ENCODE measurements at places on chromosomes 5 and 9.

DNA sequence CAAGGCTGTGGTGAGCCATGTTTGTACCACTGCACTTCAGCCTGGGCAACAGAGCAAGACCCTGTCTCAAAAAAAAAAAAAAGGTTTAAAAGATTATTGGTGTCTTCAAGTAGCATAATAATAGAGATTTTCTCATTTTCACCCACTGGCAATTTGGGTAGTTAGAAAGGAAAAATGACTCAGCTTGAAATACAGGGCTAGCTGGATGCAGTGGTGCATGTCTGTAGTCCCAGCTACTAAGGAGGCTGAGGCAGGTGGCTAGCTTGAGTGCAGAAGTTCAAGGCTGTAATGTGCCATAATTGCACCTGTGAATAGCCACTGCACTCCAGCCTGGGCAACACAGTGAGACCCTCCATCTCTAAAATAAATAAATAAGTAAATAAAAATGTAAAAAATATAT is 111.1 kb downstream of the ARRDC3 start:
- DNase-seq = no peak

- no peak for DNase-seq
Measured at GRCh38 chr9:83238871-83239640, 176.1 kb upstream of the RASEF start.

- no peak for DNase-seq
Measured at GRCh38 chr5:157167214-157167621, 1.2 kb upstream of the GARIN3 start.

DNA sequence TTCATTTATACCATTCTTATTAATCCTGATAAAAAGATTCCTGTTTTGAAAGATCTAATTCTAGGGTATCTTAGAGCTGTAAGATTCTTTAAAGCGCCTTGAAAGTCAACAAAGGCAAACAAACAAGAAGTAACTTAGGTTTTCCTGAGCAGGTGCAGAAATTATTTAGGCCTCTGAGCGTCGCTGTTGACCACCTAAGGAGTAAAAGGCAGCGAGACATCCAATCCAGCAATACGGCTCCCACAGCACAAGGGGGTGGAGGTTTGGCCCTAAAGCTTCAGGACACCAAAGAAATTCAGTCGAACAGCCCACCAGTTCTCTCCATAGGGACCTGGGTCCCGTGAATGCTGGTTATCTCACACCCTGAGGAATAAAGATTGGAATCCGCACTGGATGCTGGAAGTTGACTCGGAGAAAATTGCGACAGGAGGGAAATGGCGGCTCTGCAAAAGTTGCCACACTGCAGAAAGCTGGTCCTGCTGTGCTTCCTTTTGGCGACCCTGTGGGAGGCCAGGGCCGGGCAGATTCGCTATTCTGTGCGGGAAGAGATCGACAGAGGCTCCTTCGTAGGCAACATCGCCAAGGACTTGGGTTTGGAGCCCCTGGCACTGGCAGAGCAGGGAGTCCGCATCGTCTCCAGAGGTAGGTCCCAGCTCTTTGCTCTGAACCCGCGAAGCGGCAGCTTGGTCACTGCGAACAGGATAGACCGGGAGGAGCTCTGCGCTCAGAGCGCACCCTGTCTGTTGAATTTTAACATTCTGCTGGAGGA is at the start of gene PCDHGA2:
PCDHGA2 (plus strand) TSS at position 223 of the 769 bp plus-strand sequence.
- DNase-seq = no peak

GRCh38 chr5:109682383-109682782 is 7.3 kb upstream of the MAN2A1 start:
- DNase-seq = no peak

DNA sequence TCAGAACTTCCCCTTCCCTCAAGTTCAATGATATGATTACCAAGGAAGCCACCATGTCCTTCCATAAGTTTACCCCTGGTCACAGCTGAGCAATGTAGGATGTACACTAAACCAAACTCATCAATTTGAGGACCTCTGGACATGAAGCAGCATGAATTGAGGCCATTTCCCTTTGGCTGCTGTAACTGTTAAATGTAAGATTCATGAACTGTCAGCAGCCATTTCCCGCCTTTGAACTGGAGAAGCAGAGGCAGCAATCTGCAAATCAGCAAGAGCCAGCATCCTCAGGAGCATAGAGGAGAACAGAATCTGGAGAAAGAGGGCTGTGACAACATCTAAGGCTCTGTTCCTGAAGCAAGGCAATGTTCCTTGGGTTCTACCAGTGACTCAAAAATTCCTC is 104.3 kb upstream of the PTGER4 start:
- no peak for DNase-seq

GRCh38 chr9:21551401-21551800 is 69.3 kb upstream of the IFNE start:
- no peak for DNase-seq

- DNase-seq = no peak
Measured at GRCh38 chr9:131984564-131984963, 95.1 kb downstream of the MED27 start.

DNA sequence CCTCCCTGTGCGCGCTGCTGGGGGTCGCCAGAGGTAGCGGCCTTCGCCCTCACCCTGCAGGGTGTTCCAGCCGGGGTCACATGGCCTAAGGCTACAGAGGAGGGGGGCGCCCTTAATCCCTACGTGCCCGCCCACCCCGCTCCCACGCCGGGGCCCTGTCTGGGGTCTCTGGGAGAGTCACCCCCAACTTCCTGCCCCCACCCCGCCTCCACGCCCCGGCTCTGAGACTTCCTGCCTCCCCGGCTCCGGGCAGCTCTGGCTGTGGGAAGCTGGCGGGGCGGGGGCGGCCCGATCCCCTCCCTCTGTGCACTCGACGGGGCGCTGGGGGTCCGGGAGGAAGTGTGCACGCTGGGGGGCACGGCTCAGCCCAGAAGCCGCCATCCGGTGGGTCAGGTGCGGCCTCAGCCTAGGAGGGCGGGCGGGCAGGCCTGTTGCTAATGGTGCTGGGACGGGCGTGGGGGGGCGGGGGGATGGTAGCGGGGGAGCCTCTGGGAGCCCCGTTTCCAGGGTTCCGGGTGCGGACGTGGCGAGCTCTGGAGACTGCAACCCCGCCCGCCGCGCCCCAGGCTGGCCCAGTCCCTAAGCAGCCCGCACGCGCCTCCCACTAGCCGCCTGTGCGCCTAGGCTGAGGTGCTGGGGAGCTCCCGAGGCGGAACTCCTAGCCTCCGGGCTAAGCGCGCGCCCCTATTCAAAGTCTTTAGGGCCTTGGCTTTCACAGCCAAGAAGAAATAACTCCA is 61.6 kb downstream of the CXXC5 start:
- no peak for DNase-seq

- peak; percentile 71 for DNase-seq
Measured at GRCh38 chr5:81233080-81233634, at the start of gene CKMT2. Gene CKMT2 (plus strand): TSS chr5:81233322. CDS start chr5:81251133, 17,811 bp downstream.

GRCh38 chr5:170338291-170338690 is 40.7 kb upstream of the LCP2 start:
- no peak for DNase-seq

- DNase-seq = no peak
Measured at GRCh38 chr5:172874647-172875504, 40.8 kb downstream of the ERGIC1 start.

GRCh38 chr5:127358284-127358683 is 67.7 kb downstream of the MEGF10 start:
- no peak for DNase-seq

- no peak for DNase-seq
Measured at GRCh38 chr5:173494446-173494845, 122.0 kb downstream of the BOD1 start.

DNA sequence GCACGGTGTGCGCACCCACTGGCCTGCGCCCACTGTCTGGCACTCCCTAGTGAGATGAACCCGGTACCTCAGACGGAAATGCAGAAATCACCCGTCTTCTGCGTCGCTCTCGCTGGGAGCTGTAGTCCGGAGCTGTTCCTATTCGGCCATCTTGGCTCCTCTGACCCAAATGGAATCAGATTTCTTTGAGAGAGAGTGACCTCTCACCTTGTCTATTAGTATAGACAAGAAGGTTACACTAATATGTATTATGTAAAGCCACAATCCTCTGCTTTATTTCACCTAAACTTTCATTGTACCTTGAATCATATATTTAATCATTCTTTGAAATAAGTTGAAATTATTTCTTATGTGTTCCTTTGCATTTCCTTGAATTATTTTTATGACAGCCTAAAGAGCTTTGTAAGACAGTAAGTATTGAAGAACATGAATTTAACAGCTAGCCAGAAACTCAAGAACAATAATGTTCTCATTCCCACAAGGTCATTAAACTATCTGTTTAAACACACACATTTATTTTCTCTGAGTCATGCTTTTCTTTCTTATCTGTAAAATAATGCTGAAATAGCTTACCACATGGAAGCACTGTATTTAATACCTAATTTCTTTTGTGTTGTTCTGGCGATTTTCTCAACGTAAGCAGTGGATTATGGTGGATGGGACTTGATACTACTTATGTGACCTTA is 91.8 kb upstream of the DMRTA1 start:
- no peak for DNase-seq

GRCh38 chr5:139377226-139377625 is 5.9 kb downstream of the SLC23A1 start:
- DNase-seq = no peak

DNA sequence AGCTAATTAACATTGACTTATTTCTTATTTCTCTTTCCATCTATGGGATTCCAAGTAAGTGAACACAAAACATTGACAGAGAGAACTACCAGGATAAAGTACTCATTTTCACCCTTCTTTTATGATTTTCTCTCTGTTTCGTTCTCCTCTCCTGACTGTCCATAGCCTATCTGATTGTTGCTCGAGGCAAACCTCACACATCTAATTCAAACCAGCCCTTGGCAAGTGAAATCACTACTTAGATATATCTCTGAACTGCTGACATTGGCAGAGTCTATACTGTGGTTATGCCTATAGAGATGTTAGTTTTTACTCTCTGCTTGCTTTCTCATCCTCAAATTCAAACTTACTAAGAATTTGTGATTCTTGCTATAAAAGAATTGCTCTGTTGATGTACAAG is 248.8 kb downstream of the ISL1 start:
- DNase-seq = no peak

DNA sequence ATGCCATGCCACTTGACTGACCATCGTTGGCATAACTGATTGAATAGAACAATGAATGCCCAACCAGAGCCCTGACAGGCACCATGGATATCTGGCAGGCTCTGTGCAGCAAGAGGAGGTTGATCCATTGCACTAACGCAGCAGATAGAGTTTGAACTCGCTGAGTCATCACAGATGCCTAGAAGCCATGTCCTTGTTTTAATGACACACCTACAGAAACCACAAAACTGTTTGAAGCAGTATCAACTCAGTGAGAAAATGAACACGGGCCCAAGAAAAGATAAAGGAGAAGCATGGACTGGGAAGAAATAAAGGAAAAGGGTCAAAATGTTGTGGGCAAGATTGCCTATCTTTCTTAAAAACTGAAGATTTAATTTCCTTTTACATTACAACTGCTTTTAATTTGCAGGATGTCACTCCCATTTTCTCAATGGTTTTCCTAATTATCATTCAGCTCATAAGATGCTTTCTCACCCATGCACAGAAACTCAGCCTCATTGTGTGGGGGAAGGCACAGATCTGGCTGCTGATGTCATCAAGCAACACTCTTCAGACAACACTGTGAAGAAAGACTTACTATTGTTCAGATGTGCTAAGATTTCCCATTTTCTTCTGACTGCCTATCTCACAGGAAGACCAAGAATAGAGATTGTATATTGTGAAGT is 129.0 kb downstream of the PIK3R1 start:
- no peak for DNase-seq

- DNase-seq = no peak
Measured at GRCh38 chr9:2261421-2262103, 246.4 kb downstream of the SMARCA2 start.

- no peak for DNase-seq
Measured at GRCh38 chr5:38563624-38564023, 7.2 kb upstream of the LIFR start.

DNA sequence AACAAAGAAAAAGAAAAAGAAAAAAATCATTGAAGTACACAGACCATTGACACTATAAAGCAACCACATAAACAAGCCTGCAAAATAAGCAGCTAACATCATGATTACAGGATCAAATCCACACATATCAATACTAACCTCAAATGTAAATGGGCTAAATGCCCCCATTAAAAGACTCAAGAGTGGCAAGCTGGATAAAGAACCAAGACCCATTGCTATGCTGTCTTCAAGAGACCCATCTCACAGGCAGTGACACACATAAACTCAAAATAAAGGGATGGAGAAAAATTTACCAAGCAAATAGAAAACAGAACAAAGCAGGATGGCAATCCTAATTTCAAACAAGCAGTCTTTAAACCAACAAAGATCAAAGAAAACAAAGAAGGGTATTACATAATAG is 15.7 kb upstream of the FBN2 start:
- no peak for DNase-seq

DNA sequence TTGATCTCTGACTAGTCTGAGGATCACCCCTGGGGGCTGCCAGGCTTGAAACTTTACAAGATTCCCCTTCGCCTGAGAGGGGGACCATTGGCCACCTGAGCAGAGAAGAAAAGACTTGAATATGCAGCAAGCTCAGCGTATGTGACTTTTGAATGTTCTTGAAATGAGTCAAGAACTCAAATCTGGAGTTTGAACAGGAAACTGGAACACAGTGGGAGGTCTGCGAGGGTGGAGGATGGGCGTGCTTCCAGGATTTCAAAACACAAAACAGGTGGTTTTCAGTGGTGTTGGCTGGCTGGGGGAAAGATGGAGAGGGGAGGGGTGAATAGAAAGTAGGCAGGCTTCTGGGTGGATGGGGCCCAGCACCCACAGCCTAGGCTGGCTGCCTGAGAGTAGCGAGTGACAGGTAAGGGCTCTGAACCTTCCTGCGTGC is 40.6 kb downstream of the TMEM174 start:
- no peak for DNase-seq

GRCh38 chr5:109718632-109719031 is 28.9 kb downstream of the MAN2A1 start:
- no peak for DNase-seq

DNA sequence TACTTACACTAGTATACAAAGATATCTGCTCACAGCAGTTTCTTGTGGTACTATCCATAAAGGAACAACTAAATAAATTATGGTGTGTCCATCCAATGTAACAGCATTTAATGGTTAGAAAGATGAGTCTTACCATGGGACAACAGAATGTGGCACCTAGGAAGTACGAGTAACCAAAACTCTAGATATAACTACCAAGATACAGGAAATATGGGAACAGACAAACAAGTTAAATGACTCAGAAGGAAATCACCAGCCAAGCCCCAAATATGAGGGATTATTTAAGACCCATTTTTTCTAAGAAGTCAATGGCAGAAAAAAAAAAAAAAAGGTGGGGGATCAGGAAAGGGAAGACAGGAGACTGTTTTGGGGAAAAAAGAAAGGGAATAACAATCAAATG is 294.8 kb downstream of the PRELID2 start:
- no peak for DNase-seq

Measured in C1 segment of cervical spinal cord (tissue), 14 donors.